A549 (cell line): ENCODE measurements at places on chromosomes 16 and 17.

DNA sequence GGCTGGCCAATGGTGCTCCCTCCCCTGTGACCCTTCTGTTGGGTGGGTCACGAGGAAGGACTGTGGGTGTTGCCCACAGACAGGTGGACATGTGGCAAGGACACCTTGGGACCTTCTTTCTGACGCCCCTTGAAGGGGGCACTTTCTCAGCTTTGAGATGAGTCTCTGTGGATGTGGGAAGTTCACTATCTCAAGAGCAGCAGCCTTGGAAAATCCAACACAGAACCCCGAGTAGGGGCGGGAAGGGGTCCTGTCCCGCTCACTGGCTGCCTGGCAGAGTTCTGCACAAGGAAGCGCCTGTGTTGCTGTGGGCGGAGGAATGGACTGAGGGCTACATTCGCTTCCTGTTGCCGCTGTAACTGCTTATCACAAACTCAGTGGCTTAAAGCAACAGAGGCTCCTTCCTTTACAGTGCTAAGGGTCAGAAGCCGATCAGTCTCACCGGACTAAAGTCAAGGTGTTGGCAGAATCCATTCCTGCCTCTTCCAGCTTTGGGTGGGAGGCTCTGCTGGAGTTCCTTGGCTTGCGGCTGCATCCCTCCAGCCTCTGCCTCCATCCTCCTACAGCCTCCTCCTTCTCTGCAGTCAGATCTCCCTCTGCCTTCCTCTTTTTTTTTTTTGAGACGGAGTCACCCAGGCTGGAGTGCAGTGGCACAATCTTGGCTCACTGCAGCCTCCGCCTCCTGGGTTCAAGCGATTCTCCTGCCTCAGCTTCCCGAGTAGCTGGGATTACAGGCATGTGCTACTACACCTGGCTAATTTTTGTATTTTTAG, 305.2 kb downstream of the SEC14L1 start:
- DNase-seq, result no peak

DNA sequence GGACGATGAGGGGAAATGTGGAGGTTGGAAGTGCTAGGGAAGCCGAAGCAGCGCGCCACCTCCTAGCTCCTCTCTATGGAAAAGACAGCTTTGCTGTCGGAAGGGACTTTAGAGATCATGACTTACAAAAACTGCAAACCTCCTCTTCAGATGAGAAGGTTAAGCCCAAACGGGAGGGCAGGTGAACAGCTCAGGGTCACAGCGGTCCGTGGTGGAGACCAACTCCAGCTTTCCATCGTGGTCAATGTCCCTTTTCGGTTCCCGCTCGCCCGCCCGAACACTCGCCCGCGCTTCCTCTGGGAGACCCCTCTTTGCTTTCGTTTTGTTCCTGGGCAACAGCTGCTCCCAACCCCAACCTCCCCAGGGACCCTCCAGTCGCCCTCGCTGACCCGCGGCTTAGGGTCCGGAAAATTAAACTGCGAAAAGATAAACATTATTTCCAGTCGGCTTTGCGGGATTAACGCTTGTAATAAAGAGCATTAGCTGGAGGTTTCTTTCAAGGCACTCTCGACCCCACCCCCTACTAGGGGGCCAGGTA, 7.7 kb downstream of the IRX6 start:
- DNase-seq, result no peak

GRCh38 chr16:4859190-4859899, 12.1 kb downstream of the UBN1 start:
- DNase-seq, result no peak

GRCh38 chr16:49513040-49513439, 139.4 kb downstream of the C16orf78 start:
- peak; percentile 31 for DNase-seq

- DNase-seq, result no peak
Observed at GRCh38 chr17:14434506-14434905, 133.6 kb downstream of the HS3ST3B1 start.

GRCh38 chr17:18921485-18921884, 30.5 kb upstream of the SLC5A10 start:
- DNase-seq, result no peak

DNA sequence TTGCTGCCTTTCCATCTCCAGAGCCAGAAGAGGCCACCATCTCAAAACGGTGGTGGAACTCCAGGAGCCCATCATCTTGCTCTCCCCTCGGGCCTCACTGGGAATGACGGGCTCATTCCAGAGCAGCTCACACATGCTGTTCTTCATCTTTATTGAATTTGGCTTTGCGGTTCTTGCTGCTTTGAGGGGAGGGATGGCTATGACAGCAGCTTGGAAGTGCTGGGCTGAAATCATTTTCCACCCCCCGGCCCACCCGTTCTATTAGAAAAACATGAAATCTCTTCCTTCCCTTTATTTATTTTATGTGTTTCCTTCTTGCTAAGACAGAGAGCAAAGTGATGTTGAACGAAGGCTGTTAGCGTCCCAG, 149.8 kb upstream of the RPL38 start:
- DNase-seq, result no peak

GRCh38 chr17:37068266-37068665, 119.5 kb downstream of the AATF start:
- no peak for DNase-seq

DNA sequence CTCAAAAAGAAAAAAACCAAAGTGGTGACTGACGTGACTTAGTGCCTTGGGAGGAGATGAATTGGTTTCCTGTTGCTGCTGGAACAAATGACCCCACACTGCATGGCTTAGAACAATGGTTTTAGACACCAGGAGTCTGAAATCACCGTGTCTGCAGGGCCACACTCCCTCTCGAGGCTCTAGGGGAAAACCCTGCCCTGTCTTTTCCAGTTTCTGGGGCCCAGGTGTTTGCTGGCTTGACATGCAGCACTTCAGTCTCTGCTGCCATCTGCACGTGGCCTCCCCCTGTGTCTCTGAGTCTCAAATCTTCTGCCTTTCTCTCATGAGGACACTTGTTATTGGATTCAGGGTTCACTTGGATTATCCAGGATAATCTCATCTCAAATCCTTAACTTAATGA, 323.8 kb upstream of the TNRC6C start:
- DNase-seq, result no peak

GRCh38 chr17:74012465-74012864, 191.0 kb upstream of the RPL38 start:
- no peak for DNase-seq

GRCh38 chr17:40560592-40561293, 4.5 kb downstream of the CCR7 start:
- DNase-seq, result no peak

DNA sequence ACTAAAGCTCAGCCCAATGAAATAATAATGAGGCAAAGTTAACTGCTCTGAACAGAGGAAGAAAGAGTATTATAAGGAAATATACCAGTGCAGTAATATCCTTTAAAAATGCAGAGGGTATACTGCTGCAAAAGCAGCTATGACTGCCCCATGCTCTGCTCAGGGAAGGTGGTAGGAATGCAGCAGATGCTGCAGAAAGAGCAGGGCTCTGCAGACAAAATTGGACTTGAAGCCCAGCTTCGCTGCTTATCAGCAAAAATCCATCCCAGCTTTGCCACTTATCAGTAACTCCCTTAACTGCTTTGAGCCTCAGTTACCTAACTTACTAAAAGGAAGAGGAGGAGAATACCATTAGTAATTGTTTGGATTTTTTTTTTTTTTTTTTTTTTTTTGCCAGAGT, 533.8 kb upstream of the CDH5 start:
- no peak for DNase-seq

DNA sequence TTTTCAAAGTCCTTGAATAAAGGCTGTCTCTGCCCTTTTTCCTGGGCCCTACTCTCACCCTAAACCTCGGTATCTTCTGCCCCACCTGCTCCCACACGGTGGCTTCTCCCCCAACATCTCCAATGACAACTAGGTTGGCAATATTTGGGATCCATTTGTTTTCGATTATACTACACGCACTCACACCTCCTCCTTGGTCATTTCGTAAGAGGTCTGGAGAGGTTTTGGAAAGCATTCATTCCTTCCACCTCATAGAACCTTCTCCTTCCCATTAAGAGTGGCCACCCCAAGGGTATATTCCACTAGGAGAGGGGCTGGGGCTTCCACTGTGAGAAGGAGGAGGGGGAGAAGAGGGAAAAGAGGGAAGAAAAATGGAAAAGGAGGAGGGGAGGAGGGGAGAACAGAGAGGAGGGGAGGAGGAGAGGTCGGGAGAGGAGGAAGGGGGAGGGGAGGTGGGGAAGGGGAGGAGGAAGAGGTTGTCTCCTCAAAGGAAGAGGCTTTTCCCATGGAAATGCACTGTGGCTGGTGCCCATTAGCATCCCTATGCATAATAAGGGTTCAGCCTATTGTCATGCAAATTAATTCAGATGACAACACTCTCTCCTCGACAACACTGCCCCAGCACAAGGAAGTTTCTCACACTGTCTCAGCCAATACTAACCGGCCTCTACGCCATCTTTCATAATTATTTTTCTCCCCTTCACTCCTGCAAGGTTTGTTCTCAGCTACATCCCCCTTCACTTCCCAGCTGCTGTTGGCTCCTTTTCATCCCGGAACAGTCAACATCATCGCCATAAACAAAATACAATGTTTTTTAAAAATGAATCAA, 30.0 kb downstream of the SOX9 start:
- DNase-seq, result peak; percentile 65

DNA sequence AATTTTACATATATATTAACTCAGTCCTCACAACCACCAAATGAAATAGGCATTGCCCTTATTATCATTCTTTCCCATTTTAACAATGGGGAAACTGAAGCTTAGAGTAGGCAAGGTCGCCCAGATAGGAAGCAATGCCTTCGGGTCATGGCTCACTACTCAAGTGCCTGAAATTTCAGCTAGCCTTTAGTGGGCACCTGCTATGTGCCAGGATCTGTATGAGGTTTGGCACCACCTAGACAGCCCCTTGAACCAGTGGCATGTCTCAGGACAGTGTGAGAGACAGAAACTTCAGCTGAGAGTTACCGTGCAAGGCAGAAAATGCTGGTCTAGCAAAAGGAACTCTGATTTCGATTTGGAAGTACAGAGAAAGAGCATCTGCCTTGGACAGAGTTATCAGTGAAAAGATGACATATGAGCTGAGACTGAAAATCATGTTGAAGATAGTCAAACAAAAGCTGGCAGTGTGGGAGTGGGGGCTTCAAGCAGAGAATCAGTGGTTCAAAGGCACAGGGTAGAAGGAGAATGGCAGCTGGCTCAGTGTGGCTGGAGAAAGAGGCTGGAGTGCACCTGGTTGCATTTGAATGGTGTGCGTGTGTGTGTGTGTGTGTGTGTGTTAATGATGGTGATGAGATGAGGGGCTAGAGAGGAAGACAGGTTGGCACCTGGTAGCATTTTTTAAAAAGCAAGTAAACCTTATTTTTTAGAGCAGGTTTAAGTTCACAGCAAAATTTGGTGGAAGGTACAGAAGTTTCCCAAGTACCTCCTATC, 29.1 kb downstream of the CDH13 start:
- no peak for DNase-seq

DNA sequence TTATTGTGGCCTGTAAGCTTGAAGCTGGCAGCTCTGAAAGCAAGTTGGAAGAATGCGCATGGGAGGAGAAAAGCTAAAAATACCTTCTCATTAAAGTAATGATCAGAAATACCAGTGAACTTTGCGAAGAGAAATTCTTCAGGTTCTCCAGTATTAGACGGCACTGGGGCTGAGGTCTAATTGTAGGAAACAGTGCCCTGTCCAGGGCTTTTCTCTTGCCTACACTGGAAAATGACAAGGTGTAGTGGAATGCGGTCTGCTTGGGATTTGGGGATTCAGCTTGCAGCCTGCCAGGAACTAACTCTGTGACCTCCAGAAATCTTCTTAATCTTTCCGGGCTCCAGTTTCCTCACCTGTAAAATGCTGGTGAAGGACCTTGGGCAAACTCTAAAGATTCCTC, 53.3 kb upstream of the KCNJ16 start:
- no peak for DNase-seq

GRCh38 chr17:61136296-61136695, 263.3 kb upstream of the TBX2 start:
- DNase-seq, result no peak

DNA sequence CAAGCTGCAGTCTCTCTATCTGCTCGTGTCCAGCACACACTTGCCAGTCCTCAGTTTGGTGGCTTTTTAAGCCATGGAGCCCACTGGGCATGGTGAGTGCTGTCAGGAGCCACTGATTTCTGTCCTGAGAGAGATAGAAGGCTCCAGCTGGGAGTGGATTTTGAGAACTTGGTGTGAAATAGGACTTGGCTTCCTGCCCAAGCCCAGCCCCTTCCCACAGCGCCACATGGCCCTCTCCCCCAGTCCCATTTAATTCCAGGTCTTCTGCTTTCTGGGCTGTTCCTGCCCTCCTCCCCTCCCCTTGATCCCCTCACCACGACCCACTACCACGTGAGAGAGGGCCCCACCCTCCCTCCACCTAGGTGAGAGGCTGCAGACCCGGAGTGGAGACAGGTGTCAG, 14.4 kb upstream of the ABCC3 start:
- DNase-seq, result no peak

DNA sequence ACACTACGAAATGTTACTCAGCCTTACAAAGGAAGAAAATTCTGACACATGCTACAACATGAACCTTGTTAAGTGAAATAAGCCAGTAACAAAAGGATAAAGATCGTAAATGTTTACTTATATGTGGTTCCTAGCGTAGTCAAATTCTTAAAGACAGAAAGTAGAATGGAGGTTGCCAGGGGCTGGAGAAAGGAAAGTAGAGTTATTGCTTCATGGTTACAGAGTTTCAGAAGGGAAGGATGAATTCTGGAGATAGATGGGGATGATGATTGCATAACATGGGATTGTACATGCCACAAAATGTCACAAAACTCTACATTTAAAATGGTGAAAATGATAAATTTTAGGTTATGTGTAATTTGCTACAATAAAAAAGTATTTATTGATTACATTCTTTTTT, 103.8 kb downstream of the CHD9NB start:
- no peak for DNase-seq

GRCh38 chr16:10579575-10579964, 828 bp downstream of the EMP2 start:
- DNase-seq, result no peak

- no peak for DNase-seq
Observed at GRCh38 chr16:89737341-89738071, 16.2 kb downstream of the ZNF276 start.

GRCh38 chr17:33986088-33986487, 269.0 kb upstream of the CCL2 start:
- no peak for DNase-seq

GRCh38 chr16:49498264-49498663, 124.7 kb downstream of the C16orf78 start:
- DNase-seq, result no peak

DNA sequence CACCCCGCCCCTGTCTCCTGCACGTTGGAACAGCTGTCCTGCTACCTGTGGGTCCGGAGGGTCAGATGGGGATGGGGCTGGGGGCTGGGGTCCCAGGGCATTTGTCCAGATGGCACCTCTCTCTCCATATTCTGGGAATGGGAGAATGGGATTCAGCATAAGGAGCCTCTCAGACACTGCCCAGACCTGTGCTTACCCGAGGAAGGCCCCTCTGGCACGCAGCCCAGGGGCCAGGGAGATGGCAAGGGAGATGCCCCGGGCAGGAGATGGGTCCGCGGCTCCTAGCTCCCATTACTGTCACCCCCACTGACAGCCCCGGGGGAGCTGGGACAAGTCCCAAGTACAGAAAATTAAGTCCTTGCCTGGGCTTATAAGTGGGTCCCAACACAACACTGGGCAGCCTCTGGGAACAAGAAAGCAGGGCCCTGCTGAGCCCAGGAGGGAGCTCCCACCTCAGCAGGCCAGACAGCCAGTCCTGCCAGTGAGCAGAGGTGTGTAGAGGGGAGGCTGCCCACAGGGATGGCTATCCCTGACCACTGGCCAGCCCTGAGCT, 1.8 kb downstream of the VASN start:
- peak; percentile 56 for DNase-seq
